ENCODE measurements at places on chromosomes 12 and 14. TPM values are rescaled to one million over a fixed set of nuclear protein-coding genes. Genes with fewer than 3 reads are reported as not detected.
A peak's percentile ranks its signal among the peaks of the same experiment; 100 is the strongest.

- no peak for DNase-seq
- H3K27ac ChIP-seq, result peak overlapping the region; percentile 95
- peaks cover 10% of the 10 kb centered on the region for H3K4me1 ChIP-seq
- no peaks in the 10 kb centered on the region for H3K36me3 ChIP-seq
- H3K4me3 ChIP-seq, result peak overlapping the region; percentile 92
Observed at GRCh38 chr12:53005215-53005985, 856 bp upstream of the EIF4B start.

- H3K27ac ChIP-seq, result no peak overlapping the region
- H3K36me3 ChIP-seq, result no peaks in the 10 kb centered on the region
- no peak overlapping the region for H3K4me3 ChIP-seq
- H3K4me1 ChIP-seq, result peaks cover 6% of the 10 kb centered on the region
Observed at GRCh38 chr12:7162691-7163114, 26.8 kb upstream of the PEX5 start.

GRCh38 chr14:101225157-101226152 is 321.9 kb upstream of the RTL1 start:
- no peaks in the 10 kb centered on the region for H3K27me3 ChIP-seq
- H3K4me1 ChIP-seq, result no peaks in the 10 kb centered on the region
- H3K36me3 ChIP-seq, result no peaks in the 10 kb centered on the region
- no peak overlapping the region for H3K4me3 ChIP-seq
- H3K27ac ChIP-seq, result no peak overlapping the region

DNA sequence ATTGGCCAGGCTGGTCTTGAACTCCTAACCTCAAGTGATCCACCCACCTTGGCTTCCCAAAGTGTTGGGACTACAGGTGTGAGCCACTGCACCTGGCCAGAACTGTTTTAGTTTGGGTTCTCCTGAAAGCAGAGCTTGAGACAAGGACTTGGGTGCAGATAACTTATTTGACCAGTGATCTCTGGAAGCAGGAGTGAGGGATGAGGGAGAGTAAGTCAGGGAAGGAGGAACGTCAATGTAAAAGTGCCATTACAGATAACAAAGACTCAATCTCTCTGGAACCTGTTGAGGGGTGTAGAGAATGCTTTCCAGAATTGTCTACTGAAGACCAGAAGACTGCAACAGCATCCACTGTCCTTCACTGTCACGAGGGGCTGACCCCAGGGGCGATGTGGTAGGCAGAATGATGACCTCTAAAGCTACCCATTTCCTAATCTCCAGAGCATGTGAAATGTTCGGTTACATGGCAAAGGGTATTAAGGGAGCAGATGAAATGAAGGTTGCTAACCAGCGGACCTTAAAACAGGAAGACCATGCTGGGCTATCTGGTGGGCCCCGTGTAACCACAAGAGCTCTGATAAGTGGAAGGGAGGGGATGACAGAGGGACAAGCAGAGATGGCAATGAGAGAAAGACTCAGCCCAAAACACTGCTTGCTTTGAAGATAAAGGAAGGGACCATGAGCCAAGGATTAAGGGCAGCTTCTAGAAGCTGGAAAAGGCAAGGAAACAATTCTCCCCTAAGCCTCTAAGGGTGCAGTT is 207.8 kb downstream of the RBM19 start:
- no peak overlapping the region for H3K4me3 ChIP-seq
- peaks cover 9% of the 10 kb centered on the region for H3K27me3 ChIP-seq
- no peak overlapping the region for H3K27ac ChIP-seq
- no peaks in the 10 kb centered on the region for H3K4me1 ChIP-seq
- no peaks in the 10 kb centered on the region for H3K36me3 ChIP-seq
- no peak for DNase-seq

DNA sequence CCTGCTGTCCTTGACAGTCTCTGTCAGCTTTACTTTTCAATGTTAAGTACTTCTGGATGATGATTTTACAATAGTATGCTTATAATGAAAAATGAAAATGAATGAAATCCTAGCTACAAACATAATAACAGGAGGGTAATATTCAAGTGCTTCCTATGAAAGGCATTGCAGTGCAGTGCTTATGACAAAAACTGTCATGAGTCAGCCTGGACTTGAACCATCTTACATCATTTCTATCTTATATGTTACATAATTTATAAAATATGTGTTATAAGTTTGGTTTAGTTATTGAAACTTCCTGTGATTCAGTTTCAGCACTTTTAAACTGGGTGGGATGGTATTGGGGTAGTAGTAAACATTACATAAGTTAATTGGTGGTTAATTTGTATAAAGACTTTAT is 451.7 kb downstream of the TMEM117 start:
- no peaks in the 10 kb centered on the region for H3K4me1 ChIP-seq
- no peak overlapping the region for H3K4me3 ChIP-seq

GPR33 gene
- total RNA-seq, result not detected

DNA sequence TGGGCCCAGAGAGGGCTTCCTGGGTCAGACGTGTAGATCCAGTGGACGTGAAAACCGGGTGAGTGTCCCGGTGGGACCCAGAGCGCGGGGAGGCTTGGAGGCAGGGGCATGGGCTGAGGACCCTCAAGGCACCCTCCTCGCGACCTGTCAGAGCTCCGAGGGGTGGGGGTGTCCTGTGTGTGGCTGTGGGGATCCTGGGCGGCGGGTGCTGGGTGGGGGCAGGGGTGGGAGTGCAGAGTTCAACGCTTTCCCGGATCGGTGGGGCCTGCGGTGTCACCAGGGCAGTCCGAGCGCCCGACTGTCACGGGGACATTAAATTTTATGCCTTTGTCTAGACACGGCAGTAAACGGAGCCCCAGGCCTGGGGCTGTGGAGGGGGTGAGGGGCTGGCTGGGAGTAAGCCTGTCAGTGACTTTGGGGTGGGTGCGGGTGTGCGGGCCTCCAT is 1.0 kb downstream of the TMEM121 start:
- no peak overlapping the region for H3K27ac ChIP-seq
- peaks cover 22% of the 10 kb centered on the region for H3K4me1 ChIP-seq
- peak overlapping the region; percentile 46 for H3K4me3 ChIP-seq
- no peak for DNase-seq
- H3K27me3 ChIP-seq, result no peaks in the 10 kb centered on the region
- H3K36me3 ChIP-seq, result no peaks in the 10 kb centered on the region

- DNase-seq, result no peak
- no peak overlapping the region for H3K27ac ChIP-seq
- H3K36me3 ChIP-seq, result peaks cover 5% of the 10 kb centered on the region
- no peaks in the 10 kb centered on the region for H3K4me1 ChIP-seq
- H3K27me3 ChIP-seq, result no peaks in the 10 kb centered on the region
Observed at GRCh38 chr14:61737915-61738314, 24.3 kb upstream of the SNAPC1 start.

GRCh38 chr14:75519826-75520728 is 2.2 kb upstream of the BATF start:
- no peak overlapping the region for H3K4me3 ChIP-seq
- no peaks in the 10 kb centered on the region for H3K27me3 ChIP-seq
- no peaks in the 10 kb centered on the region for H3K4me1 ChIP-seq
- H3K27ac ChIP-seq, result no peak overlapping the region

- H3K27me3 ChIP-seq, result no peaks in the 10 kb centered on the region
- H3K4me1 ChIP-seq, result no peaks in the 10 kb centered on the region
- H3K4me3 ChIP-seq, result no peak overlapping the region
- DNase-seq, result no peak
Observed at GRCh38 chr12:94282675-94283074, 134.3 kb downstream of the PLXNC1 start.

- no peak overlapping the region for H3K27ac ChIP-seq
- no peak overlapping the region for H3K4me3 ChIP-seq
- H3K27me3 ChIP-seq, result no peaks in the 10 kb centered on the region
- H3K4me1 ChIP-seq, result no peaks in the 10 kb centered on the region
- no peaks in the 10 kb centered on the region for H3K36me3 ChIP-seq
Observed at GRCh38 chr14:60095781-60096450, 4.2 kb downstream of the PCNX4 start.

SH2B3 gene
- 13.3 TPM for total RNA-seq

DNA sequence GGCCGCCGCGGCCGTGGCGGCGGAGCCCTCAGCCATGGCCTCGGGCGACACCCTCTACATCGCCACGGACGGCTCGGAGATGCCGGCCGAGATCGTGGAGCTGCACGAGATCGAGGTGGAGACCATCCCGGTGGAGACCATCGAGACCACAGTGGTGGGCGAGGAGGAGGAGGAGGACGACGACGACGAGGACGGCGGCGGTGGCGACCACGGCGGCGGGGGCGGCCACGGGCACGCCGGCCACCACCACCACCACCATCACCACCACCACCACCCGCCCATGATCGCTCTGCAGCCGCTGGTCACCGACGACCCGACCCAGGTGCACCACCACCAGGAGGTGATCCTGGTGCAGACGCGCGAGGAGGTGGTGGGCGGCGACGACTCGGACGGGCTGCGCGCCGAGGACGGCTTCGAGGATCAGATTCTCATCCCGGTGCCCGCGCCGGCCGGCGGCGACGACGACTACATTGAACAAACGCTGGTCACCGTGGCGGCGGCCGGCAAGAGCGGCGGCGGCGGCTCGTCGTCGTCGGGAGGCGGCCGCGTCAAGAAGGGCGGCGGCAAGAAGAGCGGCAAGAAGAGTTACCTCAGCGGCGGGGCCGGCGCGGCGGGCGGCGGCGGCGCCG is 381 bp downstream of the YY1 start:
- DNase-seq, result no peak
- peak overlapping the region; percentile 100 for H3K4me3 ChIP-seq
- H3K36me3 ChIP-seq, result no peaks in the 10 kb centered on the region
- H3K4me1 ChIP-seq, result peaks cover 14% of the 10 kb centered on the region
- H3K27me3 ChIP-seq, result no peaks in the 10 kb centered on the region

DNA sequence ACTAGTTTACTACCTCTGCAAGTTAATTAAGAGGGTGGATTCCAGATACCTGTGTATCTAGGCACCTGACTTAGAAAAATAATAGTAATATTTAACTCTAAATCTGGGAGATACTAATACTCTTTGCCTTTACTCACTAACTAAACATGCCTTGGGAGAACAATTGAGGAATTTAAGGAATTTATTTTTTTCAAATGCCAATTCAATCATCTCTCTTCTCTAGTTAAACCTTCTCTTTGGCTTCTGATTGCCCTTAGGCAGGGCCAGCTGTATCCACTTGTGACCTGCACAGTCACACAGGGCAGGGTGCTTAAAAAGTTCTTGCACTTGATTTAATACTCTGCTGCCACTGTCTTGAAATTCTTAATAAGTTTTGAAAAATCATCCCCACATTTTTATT is 142.4 kb downstream of the PLCZ1 start:
- H3K4me3 ChIP-seq, result no peak overlapping the region
- DNase-seq, result no peak
- H3K27me3 ChIP-seq, result no peaks in the 10 kb centered on the region
- H3K27ac ChIP-seq, result no peak overlapping the region
- no peaks in the 10 kb centered on the region for H3K4me1 ChIP-seq

GRCh38 chr12:128818065-128819022 is 5.4 kb downstream of the SLC15A4 start:
- no peaks in the 10 kb centered on the region for H3K27me3 ChIP-seq
- peaks cover 10% of the 10 kb centered on the region for H3K4me1 ChIP-seq

- DNase-seq, result no peak
- H3K36me3 ChIP-seq, result no peaks in the 10 kb centered on the region
- no peak overlapping the region for H3K4me3 ChIP-seq
- H3K27ac ChIP-seq, result no peak overlapping the region
Observed at GRCh38 chr14:68730811-68731425, 61.9 kb downstream of the ZFP36L1 start.

SERPINA9 gene
- not detected for total RNA-seq

DNA sequence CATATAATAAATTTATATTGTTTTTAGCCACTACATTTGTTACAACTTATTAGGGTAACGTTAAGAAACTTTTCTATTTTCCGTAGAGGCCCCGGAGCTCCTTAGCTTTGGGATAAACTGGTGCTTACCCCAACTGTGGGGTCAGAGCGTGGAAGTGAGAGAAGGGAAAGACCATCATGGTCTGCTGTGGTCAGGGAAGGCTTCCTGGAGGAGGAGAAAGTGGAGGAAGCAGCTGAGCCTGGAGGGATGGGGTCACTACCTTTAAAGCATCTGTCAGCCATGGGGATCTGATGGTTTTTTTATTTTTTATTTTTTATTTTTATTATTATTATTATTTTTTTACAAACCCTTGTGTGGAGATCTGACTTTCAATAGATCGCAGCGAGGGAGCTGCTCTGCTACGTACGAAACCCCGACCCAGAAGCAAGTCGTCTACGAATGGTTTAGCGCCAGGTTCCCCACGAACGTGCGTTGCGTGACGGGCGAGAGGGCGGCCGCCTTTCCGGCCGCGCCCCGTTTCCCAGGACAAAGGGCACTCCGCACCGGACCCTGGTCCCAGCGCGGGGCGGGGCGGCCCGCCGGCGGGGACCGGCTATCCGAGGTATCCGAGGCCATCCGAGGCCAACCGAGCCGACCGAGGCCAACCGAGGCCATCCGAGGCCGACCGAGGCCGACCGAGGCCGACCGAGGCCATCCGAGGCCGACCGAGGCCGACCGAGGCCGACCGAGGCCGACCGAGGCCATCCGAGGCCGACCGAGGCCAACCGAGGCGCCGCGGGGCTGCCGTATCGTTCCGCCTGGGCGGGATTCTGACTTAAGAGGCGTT is 1101.2 kb upstream of the TMEM132C start:
- H3K4me1 ChIP-seq, result no peaks in the 10 kb centered on the region
- H3K36me3 ChIP-seq, result no peaks in the 10 kb centered on the region
- H3K4me3 ChIP-seq, result peak overlapping the region; percentile 47
- H3K27me3 ChIP-seq, result no peaks in the 10 kb centered on the region

DNA sequence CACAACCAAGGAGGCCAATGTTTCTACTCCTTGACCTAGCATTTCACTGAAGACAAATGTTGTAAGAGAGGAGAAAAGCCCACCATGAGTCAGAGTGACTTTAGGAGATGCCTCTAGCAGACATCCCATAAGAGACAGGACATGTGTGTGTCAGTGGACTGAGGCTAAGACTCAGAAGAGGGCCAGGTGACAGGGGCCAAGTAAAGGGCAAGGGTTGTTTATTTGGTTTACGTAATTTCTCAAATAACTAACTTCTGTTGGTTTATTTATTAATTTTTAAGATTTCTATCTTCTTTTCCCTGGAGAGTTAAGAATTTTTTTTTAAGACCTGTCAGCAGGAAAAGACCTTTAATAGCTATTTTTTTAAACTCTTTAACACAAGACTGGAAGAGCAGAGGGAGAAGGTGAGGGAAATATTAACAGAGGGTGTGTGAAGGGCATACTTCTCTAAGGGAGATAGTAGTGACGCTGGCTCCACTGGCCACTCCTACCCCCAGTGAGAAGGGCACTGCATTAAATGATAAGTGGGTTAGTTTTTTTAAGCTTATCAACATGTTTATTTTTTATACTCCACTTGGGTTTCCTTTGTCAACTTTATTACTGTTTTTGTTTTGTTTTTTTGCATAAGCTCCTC is 3.4 kb downstream of the PNP start:
- H3K36me3 ChIP-seq, result no peaks in the 10 kb centered on the region
- no peak for DNase-seq
- H3K4me1 ChIP-seq, result no peaks in the 10 kb centered on the region
- no peaks in the 10 kb centered on the region for H3K27me3 ChIP-seq
